ENCODE measurements at places on chromosomes 16 and 17.

GRCh38 chr16:77324729-77325128, 110.1 kb downstream of the ADAMTS18 start:
- DNase-seq: no peak

DNA sequence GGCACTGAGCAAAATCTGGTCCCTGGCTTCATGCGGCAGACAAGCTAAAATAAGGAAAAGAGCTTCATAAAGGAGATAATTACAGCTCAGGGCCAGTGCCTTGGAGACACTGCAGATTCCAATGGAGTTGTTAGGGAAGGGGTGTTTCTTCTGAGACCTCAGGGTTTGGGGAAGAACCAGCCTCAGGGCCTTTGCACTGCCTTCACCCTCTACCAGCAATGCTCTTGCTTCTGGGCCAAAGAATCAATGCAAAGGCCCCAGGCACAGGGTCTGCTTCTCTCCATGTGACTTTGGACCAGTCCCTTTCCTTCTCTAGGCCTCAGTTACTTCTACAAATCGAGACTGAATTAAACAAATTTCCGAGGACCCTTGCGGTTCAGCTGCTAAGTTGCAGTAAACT, 36.2 kb upstream of the GAN start:
- no peak for DNase-seq

DNA sequence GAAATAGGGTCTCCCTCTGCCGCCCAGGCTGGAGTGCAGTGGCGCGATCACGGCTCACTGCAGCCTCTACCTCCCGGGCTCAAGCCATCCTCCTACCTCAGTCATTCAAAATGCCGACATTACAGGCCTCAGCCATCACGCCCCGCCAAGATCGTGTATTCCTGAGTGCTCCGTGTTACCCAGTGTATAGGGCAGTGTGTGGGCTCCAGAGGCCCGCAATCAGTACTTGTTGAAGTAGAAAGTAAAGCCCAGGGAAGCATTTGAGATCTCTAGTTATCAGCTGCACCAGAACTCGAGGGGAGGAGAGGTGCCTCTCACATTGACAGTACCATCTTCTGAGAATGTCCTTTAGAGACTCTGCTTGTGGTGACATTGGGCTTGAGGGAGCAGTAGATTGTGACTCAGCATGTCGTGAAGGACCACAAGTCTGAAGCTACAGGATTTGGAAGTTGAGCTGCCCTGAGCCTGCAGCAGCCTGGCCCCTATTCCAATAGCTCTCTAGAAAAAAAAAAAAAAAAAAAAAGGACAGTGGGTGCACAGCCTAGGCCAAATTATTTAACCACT, 1.1 kb upstream of the PRPSAP1 start:
- DNase-seq: no peak

GRCh38 chr16:2333231-2333630, 7.3 kb downstream of the ABCA3 start:
- DNase-seq: no peak

DNA sequence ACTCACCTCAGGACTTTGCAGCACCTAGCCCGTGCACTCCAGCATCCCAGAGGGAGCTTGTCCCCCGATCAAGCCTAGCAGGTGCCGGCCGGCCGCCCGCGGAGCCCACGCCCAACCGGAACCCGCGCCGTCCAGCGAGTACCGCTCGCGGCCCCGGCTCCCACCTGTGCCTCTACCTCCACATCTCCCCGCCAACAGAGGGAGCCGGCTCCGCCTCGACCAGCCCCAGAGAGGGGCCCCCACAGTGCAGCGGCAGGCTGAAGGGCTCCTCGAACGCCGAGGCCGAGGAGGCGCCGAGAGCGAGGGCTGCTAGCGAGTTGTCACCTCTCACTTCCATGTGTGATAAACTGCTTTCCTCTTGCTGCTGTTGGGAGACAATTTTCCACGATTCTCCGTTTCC, 41.1 kb upstream of the DHRS7B start:
- no peak for DNase-seq

DNA sequence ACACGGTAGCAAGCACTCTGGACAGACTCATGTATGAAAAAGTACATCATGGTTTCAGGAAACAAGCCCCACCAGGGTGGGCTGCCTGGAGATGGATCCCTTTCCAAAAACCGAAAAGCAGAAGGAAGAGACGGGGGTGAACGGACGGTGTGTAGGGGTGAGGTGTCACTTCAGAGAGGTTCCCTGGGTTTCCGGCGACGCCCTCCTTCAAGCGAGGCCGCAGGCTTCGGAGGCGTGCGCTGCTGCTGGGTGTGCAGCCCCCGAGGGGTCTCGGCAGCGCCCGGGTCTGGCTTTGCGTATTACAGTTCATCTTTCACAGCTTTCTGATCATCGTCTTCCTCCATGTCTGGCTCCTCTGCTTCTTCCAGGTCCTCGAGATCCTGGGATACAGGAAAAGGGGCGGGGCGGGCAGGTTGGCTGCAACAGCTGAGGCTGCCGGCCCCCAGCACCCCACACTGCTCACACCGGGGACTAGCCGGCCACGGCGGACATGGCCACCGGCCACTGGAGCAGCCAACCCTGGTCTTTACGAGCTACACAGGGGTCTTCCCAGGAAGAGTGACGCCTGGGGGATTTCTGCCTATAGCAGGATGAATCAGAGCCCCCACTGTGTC, 9.0 kb upstream of the PPP1R27 start:
- DNase-seq: no peak

GRCh38 chr17:82518826-82519810, at the start of gene FOXK2:
TSS of gene FOXK2 (plus strand) at chr17:82519732. CDS start at chr17:82519889, 157 bp downstream.
- peak; percentile 92 for DNase-seq

- DNase-seq: no peak
These were observed 23.9 kb downstream of the SRCAP start for GRCh38 chr16:30722916-30723315.

DNA sequence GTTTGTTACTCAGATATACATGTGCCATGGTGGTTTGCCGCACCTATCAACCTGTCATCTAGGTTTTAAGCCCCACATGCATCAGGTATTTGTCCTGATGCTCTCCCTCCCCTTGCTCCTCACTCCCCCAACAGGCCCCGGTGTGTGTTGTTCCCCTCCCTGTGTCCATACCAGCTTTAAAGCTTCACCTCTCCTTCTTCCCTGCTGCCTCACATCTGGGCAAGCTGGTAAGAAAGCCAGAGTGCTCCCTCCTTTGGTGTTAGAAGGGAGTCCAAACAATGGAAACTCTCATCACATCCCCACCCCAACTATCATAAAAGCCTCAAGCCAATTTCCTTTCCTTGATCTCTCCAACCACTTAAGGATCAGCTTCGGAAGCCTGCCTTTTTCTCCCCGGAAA, 1115.6 kb upstream of the GOT2 start:
- DNase-seq: no peak

- peak; percentile 25 for DNase-seq
These were observed 38.3 kb downstream of the ABCC12 start for GRCh38 chr16:48117217-48118105.

DNA sequence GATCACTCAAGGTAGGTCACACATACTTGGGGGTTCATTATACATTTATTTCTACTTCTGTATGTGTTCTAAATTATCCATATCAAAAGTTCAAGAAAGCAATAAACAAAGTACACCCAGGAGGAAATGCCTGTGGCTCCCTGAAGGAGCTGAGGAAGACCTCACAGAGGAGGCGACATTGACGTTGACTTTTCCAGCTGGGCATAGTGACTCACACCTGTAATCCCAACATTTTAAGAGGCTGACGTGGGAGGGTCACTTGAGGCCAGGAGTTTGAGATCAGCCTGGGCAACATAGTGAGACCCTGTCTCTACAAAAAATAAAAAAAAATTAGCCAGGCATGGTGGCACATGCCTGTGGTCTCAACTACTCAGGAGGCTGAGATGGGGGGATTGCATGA, 16.3 kb downstream of the ITGAD start:
- no peak for DNase-seq

- DNase-seq: no peak
These were observed 27.1 kb upstream of the N4BP1 start for GRCh38 chr16:48637039-48637438.

DNA sequence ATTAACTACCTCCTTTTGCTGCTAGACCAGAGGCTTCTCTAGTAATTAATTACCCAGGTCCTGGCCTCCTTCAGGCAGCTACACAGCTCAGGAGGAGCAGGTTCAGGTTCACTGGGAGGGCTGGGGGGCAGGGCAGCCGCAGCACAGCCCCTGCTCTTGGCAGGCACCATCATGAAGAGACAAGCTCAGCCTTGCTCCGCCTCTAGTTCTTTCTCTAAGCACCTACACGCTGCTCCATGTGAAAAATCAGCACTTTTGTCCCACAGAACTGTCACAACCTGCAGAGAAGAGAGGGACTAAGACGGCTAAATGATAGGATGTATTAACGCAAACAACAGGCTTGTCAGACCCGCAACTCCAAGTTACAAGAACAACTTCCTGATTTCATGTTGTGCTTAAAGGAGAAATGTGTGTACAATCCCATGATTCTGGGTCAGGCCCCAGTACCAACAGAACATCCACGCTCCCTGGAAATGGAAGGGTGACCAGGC, 53.4 kb downstream of the GRB2 start:
- DNase-seq: peak; percentile 47

- DNase-seq: peak; percentile 75
These were observed 5.3 kb downstream of the ANKRD11 start for GRCh38 chr16:89484923-89485679.

GRCh38 chr16:66171578-66171977, 194.9 kb upstream of the CDH5 start:
- DNase-seq: no peak

- no peak for DNase-seq
These were observed 12.0 kb downstream of the PGS1 start for GRCh38 chr17:78390241-78391050.

- peak; percentile 18 for DNase-seq
These were observed 153.4 kb upstream of the PLCG2 start for GRCh38 chr16:81625544-81626153.

GRCh38 chr16:24507959-24508480, 31.3 kb upstream of the RBBP6 start:
- DNase-seq: no peak

- DNase-seq: no peak
These were observed 9.4 kb downstream of the TIGD7 start for GRCh38 chr16:3295783-3296182.

- DNase-seq: no peak
These were observed 6.9 kb downstream of the RARA start for GRCh38 chr17:40315678-40316570.

GRCh38 chr17:30809867-30810266, 14.6 kb downstream of the CRLF3 start:
- DNase-seq: no peak

DNA sequence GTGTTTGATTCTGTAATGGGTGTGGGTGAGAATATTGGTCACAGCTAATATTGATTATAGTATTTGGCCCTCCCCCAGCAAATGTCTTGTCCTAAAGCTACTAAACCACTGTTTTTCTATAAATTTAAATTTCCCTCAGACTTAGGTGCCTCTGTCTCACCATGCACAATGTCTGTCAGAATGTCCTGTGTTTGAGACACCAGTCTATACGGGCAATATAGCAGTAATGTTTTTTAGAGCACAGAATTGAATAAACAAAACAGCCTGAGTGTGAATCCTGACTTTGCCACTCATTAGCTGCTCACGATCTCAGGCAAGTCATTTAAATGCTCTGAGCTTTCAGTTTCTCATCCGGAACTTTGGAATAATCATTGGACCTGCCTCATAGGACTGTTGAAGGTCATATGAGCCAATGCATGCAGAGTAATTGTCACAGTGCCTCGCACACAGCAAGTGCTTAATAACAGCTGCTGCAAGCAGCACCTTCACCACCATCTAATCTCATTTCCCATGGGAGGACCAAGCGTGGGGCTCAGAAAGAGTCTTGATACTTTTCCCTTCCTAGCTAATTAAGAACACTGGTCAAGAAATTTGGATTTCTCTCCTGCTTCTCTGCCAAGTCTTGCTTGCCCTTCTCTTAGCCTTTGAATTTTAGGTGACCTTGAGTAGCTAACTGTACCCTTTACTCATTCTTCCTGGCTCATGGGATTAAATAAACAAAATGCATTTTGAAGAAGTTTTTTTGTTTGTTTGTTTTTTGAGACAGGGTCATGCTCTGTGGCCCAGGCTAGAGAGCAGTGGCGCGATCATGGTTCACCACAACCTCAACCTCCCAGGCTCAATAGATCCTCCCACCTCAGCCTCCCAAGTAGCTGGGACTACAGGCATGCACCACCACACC, 9.8 kb downstream of the HLF start:
- no peak for DNase-seq

DNA sequence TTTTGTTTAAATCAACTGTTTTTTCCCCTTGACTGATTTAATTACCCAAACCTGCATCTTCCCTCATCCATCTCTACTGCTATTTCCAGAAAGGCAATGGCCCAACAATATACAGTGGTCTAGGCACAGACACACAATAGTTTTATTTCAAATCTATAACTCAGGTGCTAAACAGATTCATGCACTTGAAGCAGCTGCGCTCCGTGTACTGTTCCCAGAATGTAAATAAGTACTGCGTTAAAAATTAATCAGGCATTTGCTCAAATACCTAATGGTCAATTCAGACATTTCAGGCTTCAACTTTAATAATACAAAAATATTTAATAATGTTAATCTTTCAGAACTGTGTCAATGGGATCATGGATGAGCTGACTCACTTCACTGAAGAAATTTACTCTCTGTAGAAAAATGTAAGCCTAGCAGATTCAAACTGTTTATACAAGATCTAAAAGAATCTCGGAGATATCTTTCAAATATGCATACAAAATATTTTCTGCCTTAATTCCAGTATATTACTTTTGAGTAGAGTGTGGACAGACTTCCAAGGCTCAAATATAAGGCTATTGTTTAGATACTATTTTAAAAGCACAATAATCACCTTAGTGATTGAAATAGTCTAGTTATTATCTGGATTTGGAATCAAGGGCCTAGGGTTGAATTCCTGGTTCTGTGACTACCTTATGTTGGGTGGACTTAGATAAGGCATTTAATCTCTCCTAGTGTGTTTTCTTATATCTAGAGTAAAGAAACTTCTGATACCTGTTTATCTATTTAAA, 97.4 kb upstream of the PSMD7 start:
- no peak for DNase-seq

DNA sequence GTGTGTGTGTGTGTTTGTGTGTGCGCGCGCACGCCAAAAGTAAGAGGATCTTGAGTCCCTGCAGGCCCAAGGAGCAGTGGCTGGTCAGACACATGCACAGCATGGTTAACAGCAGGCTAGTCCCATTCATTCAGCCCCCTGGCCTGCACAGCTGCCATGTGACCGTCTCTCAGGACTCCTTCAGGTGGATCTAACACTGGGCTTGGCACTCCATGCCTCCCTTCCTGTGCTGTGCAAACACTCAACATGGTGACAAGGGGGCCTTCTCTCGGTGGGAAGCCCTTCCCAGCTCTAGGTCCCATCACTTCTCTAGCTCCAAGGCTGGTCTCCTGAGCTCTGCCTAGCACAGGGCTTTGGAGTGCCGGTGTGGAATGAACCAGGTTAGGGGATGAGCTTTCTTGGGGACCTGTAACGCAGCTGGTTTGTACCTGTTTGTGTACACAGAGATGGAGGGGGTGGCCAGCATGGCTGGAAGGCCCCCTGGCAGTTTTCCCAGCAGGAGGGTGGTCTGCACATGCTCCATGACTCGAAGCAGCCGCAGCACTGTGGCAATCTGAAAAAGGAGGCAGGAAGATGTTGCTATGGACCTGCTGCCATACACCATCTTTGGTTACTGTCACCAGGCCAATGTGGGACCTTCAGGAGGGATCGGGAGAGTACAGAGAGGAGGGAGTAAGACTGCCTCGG, 69.4 kb upstream of the GCSH start:
- no peak for DNase-seq

Data from CD14-positive monocyte (primary cell).